Renal cortex interstitium (tissue), 15 donors: ENCODE measurements at places on chromosomes 6 and 20.
A peak's percentile ranks its signal among the peaks of the same experiment; 100 is the strongest.

- no peak for DNase-seq
Observed at GRCh38 chr20:18571578-18571977, 4.3 kb downstream of the SMIM26 start.

GRCh38 chr20:39338469-39339376 is 376.6 kb downstream of the DHX35 start:
- no peak for DNase-seq

DNA sequence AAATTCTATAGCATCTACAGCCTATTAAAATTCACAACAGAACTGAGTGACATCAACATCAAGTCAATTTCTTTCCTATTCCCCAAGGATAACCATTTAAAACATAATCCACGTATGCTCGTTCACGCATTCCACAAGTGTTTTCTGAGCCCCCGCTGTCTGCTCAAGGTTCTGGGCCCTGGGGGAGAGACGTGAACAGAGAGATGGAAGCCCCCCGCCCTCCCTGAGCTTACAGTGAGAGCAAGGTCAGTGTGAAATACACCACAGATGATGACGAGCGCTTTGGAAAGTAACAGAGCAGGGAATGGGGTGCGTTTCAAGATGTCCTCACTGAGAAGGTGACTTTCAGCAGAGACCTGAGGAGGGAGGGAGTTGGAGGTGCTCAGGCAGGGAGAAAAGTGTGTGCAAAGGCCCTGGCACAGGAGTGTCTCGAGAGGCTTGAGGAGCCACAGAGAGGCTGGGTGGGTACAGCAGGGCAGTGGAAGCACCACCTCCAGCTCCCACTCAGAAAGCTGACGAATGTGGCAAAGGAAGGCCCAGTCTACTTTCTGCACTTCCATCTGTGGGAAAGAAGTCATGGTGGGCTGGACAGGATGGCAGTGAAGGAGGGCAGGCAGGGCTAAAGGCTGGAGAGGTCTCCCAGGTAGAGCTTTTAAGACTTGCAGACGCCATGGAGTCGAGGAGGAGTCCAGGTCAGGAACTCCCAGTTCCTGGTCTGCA is 88.3 kb downstream of the DLL1 start:
- no peak for DNase-seq

DNA sequence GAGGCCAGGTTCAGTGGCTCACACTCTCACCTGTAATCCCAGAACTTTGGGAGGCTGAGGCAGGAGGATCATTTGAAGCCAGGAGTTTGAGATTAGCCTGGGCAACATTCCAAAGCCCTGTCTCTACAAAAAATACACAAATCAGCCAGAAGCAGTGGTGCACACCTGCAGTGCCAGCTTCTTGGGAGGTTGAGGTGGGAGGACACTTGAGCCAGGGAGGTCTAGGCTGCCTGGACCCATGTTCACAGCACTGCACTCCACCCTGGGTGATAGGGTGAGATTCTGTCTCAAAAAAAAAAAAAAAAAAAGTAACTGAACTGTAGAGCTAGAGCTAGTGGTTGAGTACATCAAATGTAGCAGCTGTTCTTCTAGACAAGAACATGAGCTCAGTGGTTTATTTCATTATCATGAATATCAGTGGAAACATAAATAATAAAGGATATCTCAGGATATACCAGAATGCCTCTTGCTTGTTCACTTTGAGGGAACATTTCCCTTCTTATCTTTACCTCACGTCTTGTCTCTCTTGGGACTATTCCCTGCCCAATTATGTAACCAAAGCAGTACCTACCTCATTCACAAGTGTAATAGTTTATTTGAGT is 17.6 kb downstream of the NANP start:
- no peak for DNase-seq

DNA sequence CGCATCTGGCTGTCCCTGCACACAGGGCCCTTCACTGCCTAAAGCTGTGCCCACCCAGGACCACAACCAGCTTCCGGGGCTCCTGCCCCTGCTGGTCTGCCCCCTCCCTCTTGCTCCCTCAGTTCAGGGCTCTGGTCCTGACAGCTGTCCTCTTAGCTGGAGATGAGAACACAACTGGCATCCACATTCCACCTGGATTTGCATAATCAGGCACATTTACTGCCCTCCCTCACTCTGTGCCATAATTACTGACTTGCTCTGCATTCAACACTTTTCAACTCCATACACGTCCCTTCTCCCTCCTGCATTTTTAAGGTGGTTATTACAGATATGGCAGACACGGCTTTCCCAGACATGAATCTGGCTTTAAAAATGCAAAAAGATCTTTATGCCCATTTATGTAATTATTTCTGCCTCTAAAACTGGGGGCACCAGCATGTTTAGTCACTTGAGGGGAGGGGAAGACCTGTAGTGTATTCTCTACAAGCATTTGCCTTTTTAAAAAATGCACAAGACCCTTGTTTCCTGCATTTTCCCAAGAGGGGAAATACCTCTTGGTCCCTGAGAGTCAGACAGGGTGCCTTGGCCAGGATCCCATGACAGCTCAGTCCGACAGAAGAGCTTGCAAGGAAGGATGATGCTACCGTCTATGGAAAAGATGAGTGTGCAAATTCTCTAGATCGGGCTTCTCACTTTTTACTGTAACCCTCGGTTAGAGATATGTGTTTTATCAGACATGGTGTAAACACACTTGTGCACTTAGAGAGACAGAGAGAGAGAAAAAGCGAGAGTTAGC is 401.8 kb downstream of the PREX1 start:
- no peak for DNase-seq

GRCh38 chr6:168662301-168662936 is 221.4 kb downstream of the SMOC2 start:
- DNase-seq, result no peak

GRCh38 chr6:107542192-107542668 is 52.3 kb downstream of the SOBP start:
- DNase-seq, result no peak

- DNase-seq, result no peak
Observed at GRCh38 chr6:22470454-22471131, 98.8 kb upstream of the HDGFL1 start.

- no peak for DNase-seq
Observed at GRCh38 chr20:56392881-56393482, 537 bp downstream of the CSTF1 start.

GRCh38 chr20:33010674-33011449 is 3.4 kb downstream of the BPIFB2 start:
- no peak for DNase-seq

GRCh38 chr20:698276-698675 is 22.7 kb upstream of the SCRT2 start:
- DNase-seq, result no peak

- no peak for DNase-seq
Observed at GRCh38 chr6:67974931-67975330, 660.2 kb upstream of the ADGRB3 start.

GRCh38 chr6:90026216-90026615 is 131.9 kb downstream of the GJA10 start:
- DNase-seq, result no peak

DNA sequence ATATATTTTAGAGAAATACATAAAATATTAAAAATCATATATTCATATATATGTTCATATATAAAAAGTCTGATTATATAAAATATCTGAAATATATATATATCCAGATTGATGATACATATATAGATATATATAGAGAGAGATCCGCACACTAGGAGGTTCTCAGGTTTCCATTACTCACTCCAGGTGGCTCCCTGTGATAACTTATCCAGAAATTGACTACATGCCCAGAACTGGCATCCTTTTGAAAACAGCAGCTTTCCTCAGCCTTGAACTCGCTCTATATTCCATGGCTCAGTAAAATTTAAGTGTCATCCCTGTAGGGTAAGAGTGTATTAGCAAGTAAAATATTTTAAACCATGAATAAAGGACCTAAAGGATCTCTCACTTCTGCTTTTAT is 206.8 kb downstream of the TINAG start:
- no peak for DNase-seq

GRCh38 chr6:47163536-47163935 is 121.4 kb upstream of the ADGRF1 start:
- DNase-seq, result no peak

DNA sequence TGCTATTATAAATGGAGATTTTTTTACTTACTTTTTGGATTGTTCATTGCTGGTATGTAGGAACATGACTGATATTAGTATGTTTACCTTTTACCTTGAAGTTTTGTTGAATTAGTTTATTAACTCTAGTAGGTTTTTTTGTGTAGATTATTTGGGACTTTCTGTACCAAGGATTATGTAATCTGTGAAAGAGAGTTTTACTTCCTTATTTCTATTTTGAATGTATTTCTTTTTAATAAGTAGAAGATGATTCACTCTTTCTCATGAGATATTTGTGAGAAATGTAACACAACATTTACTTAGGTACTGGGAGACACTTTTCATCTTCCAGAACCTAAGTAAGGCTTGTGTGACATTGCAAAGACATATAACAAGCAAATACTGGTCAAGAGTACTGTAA is 473.9 kb upstream of the HS3ST5 start:
- DNase-seq, result no peak

DNA sequence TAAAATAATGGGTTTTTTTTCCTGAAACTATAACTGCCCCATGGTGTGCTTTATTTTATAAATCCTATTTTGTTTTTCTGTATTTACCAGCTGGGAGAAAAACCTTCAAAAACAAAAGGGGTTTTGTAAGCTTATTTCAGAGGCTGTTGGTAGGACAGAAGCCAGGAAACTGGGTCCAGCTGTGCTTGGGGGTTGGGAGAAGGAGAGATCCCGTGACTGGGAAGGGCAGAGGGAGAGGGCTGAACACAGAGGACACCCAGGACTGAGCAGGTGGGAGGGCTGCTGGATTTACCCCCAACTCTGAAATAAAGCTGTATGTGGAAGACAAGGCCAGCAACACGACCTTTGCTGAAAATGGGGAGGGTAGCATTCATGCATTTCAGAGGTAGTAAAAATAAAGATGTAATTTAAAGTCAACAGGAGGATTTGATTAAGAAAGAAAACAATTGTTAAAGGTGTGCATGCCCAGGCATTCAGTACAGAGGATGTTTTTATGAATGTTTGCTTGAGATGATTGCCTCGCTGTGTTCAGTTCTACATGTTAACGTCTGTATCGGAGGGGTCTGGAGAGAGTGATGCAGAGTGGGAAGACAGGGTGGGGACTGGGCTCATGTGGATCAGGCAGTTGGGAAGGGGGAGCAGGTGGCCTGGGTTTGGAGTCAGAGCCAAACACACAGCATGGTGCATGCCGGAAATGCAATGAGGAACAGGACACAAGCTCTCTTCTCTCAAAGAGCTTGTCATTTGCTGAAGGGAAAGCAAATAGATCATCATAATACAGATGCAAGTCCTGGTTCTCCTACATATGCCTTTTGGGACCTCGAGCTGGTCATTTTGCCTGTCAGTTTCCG is 21.4 kb downstream of the ARFGEF3 start:
- no peak for DNase-seq

GRCh38 chr6:98203170-98203806 is 631.1 kb upstream of the POU3F2 start:
- DNase-seq, result peak; percentile 20

DNA sequence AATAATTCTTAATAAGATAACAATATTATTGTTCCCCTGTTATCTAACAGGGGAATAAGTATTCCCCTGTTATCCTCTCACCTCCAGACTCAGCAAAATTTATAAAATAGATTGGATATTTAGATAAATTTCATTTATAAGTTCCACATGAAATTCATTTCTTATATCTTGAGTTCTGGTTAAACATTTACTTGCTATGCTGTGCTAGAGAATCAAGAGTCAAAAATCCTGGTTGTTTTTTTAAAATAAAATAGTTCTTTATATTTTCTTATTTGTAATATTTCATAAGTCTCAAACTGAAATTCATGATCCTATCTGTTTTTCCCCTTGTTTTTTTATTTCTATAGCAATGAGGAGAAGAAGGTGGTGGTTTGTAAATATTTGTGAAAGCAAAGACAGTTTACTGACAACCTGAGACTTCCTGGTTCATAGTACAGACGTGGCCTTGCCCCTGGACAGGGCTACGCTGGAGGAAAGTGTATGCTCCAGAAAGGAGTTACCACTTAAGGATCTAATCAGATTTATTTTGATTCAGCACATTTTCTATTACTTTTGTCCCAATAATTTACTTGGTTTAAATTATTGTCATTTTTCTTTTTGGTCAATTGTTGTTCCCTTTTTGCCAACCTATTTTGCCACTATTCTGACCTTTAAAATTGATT is 37.8 kb upstream of the MARCKS start:
- no peak for DNase-seq

DNA sequence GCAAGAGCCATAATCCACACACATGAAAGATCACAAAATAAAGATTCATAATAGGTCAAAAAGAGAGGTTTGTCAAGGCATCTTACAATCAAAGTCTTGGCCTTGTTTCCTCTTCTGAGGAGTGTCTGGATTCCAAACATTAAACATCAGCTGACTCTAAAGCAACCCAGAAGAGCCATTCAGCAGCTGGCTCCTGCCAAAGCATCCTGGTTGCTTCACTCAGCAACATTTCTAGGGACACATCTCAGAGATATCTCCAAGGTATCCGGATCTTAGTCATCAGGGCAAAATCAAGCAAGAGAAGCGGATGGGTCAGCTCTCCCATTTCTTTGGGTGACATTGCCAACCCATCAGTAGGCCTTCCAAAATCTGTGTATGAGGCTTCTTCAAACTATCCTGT is 139.6 kb downstream of the KIF6 start:
- no peak for DNase-seq

GRCh38 chr6:41200296-41200900 is 551 bp downstream of the TREML2 start:
- DNase-seq, result no peak

DNA sequence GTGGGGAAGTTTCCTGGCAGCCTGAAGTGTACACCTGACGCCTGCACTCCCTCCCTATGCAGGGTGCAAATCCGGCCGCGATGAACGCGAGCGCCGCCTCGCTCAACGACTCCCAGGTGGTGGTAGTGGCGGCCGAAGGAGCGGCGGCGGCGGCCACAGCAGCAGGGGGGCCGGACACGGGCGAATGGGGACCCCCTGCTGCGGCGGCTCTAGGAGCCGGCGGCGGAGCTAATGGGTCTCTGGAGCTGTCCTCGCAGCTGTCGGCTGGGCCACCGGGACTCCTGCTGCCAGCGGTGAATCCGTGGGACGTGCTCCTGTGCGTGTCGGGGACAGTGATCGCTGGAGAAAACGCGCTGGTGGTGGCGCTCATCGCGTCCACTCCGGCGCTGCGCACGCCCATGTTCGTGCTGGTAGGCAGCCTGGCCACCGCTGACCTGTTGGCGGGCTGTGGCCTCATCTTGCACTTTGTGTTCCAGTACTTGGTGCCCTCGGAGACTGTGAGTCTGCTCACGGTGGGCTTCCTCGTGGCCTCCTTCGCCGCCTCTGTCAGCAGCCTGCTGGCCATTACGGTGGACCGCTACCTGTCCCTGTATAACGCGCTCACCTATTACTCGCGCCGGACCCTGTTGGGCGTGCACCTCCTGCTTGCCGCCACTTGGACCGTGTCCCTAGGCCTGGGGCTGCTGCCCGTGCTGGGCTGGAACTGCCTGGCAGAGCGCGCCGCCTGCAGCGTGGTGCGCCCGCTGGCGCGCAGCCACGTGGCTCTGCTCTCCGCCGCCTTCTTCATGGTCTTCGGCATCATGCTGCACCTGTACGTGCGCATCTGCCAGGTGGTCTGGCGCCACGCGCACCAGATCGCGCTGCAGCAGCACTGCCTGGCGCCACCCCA is 1.2 kb downstream of the GPR6 start:
- DNase-seq, result no peak
